ENCODE measurements at places on chromosomes 2 and 18.

DNA sequence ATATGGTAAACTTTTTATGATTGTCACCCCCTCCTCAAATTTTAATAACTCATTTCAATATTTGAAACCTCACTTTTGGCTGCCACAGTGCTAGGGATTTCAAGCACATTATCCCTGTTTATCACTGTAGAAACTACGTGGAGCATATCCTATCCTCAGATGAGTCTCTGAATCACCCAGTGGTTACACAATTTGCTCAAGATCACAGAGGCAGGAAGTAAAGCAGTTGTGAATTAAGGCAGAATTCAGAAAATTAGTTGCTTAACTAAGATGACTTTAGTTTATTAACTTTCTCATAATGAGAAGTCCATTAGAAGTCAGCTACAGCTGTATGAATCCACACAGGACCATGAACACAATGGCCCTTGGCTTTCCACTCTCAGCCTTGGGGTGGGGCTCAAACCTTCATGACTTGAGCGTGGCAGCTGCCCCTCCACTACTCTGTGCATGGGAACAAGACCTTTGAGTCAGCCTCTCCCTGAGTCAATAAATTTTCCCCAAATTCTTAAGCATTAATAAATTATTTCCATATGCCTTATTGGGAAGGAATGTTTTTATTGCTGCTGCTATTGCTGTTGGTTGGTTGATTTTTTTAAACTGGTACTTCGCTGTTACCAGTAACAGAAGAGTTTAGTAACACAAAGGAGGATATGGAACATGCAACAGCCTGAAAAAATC is 369.0 kb downstream of the CBLN2 start:
- DNase-seq = no peak

- DNase-seq = no peak
Measured at GRCh38 chr2:237757616-237758015, 41.0 kb upstream of the RBM44 start.

DNA sequence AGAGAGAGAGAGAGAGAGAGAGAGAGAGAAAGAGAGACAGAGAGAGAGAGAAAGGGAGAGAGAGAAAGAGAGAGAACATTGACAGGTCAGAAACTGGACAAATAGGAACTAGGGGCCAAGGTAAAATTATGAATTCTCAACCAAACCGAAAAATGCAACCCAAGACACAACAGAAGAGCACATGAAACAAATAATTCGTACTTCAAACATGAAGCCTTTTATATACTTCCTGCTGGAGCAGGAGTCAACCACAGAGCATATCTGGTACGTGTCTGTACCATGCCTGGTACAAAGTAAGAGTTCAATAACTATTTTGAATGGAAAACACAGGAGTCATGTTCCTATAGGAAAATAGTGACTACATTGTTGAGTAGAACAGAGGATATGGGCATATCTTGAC is 6.5 kb upstream of the VPS54 start:
- no peak for DNase-seq

DNA sequence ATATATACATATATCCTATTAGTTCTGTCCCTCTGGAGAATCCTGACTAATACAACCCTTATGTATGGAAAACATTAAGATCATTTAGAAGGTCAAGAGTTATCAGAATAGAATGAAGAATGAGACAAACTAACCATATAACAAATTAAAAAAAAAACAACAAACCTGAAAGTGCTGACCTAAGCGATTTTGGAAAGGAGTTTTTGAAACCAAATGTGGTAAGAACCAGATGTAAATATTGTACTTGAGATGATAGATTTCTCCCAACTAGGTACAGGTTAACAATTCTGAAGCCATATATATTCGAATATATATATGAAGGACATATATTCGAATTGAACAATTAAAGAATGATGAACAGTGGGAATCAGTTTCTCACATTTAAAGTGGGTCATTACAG is 917.8 kb upstream of the SLC39A10 start:
- DNase-seq = no peak

DNA sequence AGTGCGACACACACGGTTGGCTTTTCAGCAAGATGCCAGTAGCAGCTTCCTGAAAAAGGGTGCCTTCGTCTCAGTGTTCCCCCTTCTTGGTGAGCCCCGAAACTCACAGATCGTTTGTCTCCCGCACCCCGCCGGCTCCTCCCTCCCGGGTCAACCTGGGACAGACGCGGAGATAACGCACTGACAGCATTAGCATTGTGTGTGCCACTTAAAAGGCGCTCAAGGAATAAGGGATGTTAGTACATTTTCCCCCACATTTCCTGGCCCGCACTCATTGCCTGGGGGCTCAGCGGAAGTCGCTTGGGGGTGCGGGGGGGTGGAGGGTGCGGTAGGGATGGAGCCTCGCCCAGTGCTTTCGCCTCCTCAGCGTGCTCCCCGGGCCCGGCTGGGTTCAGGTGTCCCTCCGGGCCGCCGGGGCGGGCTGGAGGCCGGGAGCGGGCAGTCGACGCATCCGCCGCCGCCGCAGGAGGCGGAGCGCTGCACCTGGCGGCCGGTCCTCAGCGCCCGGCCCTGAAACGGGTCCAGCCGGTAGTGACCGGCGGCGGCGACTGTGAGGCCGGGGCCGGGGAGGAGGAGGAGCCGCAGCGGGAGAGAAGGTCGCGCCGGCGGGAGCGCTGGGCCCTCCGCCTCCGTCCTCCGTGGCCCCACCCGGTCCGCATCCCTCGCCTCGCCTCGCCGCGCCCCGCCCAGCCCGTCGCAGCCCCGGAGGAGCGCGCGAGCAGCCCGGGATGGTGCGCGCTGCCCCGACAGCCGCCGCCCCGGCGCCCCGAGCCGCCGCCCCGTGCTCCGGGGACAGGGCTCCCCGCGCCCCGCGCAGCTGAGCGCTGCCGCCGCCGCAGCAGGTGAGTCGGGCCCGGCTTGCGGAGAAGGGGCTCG is at the start of gene MFSD6:
MFSD6 (plus strand) TSS at position 694 of the 876 bp plus-strand sequence. CDS start 27,675 bp downstream, outside the sequence.
- peak; percentile 44 for DNase-seq

DNA sequence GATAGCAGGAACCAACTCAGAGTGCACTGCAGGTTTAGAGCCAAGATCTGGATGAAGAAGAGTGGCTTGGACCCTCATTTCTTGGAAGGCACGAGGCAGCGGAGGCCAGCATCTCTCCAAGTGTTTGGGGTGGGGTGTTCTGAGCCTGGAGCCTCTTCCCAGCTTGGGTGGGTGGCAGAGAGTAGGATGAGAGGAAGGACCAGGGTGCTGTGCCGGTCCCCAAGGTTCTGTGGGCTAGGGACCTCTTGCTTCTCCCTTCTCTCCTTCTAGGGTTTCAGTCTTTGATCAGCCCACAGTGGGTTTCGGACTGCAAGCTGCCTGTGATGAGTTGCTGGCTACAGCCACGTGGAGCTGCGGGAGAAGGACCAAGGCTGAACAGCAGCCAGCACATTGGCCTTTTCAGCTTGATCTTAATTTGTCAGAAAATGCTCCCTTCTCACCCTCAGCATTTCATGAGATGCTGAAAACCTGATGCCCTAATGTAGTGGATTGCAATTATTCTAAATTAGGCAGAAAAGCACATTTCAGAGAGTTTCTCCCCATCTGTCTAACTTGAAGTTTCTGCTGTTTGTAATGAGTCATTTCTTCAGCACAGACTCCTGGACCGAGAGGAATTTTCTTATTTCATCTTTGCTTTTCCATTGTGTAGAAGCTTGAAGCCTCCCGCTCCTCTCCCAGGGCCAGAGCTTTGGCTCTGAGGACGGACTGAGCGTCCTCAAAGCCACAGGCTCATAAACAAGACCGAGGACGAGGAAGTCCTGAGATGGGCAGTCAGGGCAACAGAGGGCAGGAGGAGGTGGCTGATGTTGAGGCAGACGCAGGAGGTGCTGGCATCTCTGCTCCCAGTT is 99.1 kb upstream of the HDAC4 start:
- no peak for DNase-seq

- no peak for DNase-seq
Measured at GRCh38 chr18:25005541-25006403, 346.2 kb downstream of the ZNF521 start.

DNA sequence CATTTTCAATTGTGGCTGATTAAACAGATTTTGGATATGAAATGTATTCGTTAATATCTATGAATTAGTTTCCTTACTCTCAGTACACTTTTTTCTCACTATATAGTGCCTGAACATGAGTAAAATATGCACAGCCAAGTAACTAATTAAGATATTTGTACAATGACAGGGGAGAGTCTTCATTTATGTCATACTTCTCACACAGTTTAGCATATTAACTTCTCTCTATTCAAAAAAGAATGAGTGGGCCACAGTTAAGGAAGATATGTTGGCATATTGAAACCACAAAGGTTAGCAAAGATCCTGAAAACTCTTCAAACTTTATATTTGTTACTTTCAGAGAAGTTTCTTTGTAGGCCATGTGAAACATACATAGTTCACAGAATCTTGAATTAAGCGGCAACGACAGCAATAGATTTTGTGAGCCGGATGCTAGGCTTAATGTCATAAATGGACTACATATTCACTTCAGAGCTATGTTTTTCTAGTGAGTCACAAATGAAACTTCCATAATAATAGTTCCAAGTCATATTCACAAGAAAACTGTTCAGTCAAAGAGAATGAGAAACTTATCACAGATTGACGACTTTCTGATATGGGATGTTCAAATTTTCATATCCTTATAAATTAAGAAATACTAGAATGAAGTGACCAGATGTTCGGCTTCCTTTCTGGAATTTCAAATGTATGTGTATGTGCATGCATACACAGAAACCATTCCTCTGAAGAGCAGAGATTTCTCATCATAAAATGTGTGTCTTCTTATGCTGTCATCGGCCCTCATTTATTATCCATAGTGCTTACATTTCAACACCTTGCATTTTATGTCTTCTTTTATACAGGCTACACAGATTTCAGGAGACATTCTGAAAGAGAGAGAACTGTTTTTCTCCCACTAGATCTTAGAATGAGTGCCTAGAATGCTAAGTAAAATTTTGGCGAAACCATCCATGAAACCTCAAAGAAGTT is 584.0 kb downstream of the SATB2 start:
- DNase-seq = peak; percentile 71

GRCh38 chr2:111222204-111222866 is 101.6 kb downstream of the BCL2L11 start:
- DNase-seq = no peak

GRCh38 chr2:100888601-100889000 is 68.7 kb downstream of the NPAS2 start:
- no peak for DNase-seq

- no peak for DNase-seq
Measured at GRCh38 chr18:54856105-54856646, 27.9 kb downstream of the RAB27B start.

DNA sequence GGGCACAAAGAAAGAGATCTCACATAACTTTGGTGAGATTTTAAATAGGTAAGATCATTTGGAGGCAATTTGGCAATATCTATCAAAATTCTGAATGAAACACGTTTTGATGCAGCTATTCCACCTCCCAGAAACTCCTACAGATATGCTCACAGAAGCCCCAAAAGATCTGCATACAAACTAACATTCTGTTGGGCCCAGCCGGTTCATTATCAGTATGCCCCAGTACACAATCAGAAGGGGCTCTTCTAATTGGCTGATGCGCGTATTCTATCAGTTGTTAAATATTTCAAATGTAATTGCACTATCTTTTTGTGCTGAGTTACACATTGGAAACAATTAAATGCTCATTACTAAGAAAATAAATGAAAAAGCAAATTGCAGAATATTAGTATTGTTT is 7.1 kb upstream of the TGIF1 start:
- no peak for DNase-seq

DNA sequence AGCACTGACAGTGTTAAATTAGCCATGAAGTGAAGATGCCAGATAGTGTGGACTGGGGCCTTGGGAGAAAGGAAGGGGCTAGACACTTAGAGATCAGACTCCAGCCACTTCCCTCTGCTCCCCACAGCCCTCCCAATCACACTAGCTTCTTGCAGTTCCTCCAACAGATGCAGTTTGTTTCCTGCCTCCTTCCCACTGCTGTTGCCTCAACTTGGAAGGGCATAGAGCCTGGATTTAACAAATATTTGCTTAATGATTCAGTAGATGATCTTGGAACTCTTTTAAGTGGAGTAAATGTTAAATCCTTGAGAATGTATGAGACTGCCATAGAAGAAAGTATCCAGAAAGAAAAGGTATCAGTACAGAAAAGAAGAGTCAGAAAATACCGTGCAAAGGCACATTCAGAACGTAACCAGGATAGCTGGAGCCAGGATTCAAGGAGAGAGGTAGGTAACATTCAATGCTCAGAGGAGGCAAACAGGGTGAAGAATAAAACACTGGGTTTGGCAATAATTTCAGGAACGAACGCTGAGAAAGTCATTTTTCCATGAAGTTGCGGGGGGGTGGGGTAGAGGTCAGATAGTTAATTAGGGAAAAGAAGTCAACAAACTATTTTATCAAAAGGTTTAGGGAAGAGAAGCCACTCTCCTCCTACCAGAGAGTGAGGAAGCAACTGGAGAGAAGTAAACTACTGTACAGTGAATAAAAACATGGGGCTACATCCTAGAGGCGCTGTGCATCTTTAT is 1.3 kb upstream of the BZW1 start:
- DNase-seq = peak; percentile 67

DNA sequence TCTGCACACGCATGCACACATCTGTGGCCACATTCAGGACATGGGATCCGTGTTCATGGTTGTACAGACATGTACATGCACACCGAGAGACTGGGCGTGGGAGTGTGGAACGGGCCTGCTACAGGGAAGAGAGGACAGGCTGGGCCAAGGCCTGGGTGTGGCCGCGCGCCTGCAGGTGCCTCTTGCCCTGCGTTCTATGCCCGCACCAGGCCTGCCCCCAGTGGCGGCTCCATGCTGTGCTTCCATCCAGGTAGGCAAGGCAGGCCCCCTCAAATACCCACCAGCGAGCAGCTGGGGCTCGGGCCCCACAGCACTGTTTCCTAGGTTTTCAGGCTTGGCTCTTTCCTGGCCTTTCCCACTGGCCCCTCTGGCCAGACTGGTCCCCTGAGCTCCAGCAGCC is 15.5 kb upstream of the PTMA start:
- no peak for DNase-seq

- no peak for DNase-seq
Measured at GRCh38 chr18:41390309-41390708, 564.7 kb upstream of the PIK3C3 start.

DNA sequence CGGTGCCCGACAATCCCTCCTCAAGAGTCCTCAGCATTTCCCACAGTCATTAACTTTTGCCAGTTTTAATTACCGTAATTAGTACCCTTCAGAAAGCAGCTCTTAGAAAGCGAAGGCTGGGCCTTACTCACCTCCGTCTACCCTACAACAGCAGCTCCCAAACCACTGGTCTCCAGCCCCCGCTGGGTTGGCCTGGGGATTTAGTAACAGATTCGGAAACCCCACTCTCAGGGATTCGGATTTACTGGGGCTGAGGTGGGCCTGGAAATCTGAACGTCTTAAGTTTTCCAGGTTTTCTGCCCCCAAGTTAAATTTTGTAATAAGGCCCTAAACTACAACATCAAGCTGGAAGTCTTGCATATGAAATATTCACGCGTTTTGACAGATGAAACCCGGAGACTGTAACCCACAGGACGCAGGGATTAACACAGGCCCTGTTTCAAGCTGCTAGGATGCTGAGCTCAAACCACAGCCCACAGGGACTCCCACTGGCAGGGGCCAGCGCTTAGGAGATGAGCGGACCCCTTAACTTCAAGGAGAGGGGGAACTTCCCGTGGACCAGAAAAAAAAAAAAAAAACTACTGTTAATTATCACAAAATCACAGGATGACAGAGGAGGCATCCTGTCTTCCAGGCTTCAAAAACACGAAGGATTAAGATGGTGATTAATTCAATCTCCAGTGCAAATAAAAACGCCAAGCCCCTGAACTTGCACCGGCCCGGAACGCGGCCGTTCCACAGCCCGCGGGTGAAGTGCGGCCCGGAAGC is 985 bp downstream of the ILKAP start:
- peak; percentile 45 for DNase-seq
